ENCODE measurements at places on chromosomes 2 and 18.
A peak's percentile ranks its signal among the peaks of the same experiment; 100 is the strongest.

DNA sequence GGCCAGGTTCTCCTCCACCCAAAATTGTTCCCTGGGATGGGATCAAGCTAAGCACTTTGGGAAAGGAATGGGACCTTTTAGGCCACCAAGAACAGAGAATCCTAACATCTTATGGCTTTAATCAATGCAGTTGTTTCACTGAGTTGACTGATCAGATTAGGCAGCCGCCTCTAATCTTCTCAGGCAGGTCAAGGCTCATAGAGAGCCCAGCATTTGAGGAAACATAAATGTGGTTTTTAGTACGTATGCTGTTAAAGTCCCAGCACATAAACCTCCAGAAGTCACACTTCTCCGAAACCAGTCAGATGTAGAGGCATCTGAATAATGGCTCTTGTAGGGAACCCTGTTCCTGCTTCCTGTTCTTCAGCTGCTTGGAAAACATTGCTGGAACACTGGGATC, 99.5 kb upstream of the RMDN2 start:
- no peak for DNase-seq

DNA sequence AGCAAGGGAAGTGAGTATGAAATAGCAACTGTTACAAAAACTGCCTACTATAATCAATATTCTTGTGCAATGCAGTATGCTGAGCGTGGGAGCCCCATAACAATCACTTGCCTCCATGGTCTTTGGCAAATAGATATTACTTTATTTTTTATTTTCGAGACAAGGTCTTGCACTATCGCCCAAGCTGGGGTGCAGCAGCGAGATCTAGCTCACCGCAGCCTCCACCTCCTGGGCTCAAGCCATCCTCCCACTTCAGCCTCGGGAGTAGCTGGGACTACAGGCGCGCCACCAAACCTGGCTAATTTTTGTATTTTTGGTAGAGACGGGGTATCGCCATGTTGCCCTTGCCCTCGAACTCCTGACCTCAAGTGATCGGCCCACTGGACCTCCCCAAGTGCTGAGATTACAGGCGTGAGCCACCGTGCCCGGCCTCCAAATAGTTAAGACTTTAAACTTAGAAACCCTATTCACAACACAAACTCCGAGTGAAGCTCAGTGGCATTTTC, 1.2 kb upstream of the CCNT2 start:
- DNase-seq: no peak

DNA sequence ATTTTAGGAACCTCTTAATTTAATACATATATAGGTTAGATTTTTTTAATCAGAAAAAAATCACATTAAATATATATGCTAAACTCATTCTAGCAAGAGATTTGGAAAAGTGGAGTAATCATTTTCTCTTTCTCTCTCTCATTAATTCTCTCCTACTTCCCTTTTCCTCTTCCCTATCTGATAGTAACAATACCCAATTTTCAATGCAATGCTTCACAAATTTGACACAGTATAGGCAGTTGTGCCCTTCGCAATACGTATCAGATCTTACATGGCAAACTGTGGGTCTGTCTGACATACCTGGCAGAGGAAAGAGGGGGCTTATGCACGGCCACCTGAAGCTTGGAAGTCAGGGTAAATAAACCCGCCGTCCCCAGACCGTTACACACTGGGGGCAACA, 444.3 kb downstream of the NBAS start:
- no peak for DNase-seq

DNA sequence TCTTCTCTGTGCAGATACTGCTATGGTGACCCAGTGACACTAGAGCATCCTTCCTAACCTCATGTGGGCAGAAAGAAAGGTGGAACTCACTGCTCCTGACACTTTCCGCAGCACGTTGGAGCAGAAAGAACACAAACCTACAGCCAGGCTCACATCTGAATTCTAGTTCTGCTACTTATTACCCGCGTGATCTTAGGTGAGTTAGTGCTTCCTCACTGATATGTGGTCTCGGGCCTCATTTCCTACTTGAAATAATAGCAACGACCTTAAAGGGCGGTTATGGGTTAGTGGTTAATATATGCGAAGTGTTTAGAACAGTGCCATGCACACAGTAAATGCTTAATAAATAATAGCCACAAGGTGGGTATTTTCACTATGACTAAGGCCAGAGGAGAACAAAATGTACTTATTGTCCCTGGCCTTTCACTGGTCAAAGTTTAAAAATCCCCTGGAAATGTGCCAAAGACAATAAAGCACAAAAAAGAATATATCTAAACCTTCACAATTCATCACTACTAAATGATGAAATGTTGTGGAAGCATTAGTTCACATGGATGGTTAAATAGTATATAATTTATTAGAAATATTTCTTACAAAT, 66.6 kb downstream of the MYOM1 start:
- DNase-seq: no peak

DNA sequence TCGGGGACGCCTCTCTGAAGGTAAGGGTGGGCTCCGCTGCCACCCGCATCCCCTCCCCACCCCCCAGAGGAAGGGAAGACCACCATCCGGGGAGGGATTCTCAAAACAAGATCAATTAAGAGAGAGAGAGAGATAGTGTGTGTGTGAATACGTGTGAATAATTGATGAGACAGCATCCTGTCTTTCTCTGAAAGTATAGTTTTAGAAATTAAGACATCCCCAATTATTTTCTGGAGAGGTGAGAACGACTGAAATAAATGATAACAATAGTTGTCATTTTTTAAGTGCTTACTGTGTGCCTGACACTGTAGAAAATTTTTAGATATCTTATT, 751 bp downstream of the IL18R1 start:
- DNase-seq: no peak

GRCh38 chr18:36661999-36662398, 166.8 kb downstream of the TPGS2 start:
- no peak for DNase-seq

GRCh38 chr18:58998401-58999203, 133.9 kb downstream of the ZNF532 start:
- DNase-seq: no peak

DNA sequence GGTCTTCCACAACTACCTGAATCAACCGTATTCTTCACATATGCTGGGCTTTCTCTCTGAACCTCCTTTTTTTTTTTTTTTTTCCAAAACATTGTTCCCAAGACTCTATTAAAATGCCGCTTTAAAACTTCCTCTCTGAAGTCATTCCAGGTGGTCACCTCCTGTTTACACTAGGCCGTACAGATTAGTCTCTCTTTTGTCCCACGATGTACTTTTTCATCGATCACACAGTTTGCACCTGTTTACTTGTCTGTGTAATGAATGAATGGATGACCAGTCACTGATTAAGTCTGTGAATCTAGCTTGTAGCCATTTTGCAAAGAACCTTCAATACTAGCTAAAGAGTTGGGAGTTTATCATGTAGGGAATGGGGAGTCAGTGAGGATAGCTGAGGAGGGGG, 16.7 kb upstream of the FAM228A start:
- DNase-seq: no peak

DNA sequence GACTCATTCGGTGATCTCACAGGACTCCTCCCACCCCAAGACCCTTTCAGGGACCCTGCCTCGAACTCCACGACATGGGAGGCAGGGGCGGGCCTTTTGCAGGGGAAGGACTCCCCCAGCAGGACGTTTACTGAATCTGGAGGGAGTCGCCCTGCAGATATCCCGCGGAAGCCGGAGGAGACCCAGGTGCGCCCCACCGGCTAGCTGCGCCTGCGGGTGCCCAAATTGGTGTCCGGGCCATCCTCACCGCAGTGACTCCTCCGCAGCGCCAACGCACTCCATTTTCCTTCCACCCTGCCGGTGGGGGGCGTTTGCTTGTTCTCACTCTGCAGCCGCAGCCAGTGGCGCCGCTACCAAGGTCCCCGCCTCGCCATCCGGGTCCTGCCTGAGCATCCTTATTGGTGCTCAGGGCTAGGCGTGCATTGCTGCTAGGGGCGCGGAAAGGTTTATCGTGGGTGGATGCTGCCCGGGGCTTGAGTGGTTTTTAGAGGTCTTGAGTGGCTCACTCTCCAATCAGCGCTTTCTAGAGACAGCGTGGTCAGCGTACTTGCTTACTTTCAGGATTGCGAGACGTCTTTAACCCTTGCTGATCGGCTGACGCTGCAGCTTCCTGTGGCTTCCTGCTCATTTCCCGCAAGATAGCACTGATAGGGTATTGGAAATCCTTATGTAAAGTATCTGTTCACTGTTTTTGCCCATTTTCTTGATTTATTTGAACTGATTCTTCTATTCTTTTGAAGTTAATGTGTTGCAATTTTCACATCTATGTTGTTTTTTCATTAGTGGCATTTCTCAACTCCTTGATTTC, 81.4 kb downstream of the BIN1 start:
- DNase-seq: peak; percentile 76

GRCh38 chr2:219206328-219207133, at the start of gene ZFAND2B:
ZFAND2B (plus strand) TSS chr2:219206782; CDS start chr2:219206988, 206 bp downstream.
- peak; percentile 94 for DNase-seq

GRCh38 chr2:30355306-30355705, 91.7 kb upstream of the LCLAT1 start:
- no peak for DNase-seq

GRCh38 chr2:149653831-149654445, 66.4 kb upstream of the MMADHC start:
- DNase-seq: no peak

GRCh38 chr2:23291239-23291638, 93.7 kb upstream of the KLHL29 start:
- DNase-seq: no peak

GRCh38 chr18:29979881-29980280, 1062.7 kb downstream of the DSC3 start:
- DNase-seq: no peak

DNA sequence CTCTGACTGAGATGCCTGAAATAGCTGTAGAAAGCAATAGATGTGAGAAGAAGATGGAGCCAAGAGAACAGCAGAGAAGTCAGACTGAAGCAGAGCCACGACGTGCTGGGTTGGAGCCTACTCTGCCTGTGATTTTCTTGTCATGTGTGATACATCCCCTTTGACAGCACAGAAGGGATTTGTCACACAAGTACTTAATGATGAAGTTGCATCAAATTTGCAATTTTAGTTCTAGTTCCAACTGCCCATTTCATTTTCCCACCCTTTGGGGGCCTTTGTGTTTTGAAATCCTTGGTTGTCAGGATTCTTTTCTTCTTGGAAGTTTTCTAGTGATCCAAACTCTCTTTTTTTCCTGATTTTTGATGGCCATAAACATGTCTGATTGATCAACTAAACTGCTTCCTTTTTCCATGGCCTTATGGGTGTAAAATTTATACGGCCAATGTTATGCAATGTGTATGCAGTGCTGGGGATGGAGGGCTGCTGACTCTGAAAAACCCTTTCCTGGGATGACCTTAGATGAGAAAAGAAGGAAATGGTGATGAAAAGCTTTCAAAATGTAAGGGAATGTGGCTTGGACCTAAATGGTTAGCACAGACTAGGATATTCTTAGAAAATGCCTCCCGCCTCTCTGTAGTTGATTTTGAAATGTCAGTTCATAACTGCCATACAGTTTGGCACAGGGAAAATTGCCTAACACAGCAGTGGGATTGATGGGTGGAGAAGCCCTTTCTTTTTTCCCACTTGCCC, 9.6 kb upstream of the B3GNT2 start:
- DNase-seq: no peak

- DNase-seq: no peak
Measured at GRCh38 chr18:74831571-74832250, 234.0 kb downstream of the ZNF407 start.

DNA sequence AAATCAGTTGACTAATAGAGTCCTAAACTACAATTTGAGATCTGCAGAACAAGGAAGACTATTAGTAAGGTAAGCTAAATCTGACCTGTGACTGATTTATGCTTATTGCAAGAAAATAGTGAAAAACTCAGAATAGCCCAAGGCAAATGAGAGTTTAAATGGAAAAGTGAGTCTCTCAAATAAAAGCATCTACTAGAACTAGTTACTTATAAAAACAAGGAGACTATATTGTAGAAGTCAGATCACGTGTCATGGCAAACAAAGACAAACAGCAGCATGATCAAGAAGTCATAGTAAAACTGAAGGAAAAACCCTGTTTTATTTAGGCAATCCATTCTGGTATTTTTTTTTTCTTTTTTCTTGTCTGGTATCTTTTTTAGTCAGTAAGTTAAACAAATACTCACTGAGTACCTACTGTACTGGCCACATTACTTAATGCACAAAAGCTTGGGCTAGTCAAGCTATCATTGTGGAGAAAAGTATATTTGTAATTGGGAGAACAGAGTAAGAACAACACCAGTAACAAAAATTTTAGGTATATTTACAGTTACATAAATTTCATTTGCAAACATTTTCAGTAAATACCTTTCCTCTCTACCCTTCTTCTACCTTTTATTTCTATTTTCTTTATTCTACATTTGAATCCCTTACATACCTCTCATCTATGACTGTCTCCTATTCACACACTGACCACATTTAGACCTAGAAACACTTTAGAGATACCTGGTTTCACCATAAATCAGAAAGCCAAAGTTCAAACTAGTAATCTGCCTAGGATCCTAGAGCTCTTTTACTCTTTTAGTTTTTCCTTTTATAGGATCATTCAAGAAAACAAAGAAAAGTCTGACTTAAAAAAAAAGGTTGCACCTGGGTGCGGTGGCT, 23.7 kb downstream of the CCDC88A start:
- DNase-seq: no peak

DNA sequence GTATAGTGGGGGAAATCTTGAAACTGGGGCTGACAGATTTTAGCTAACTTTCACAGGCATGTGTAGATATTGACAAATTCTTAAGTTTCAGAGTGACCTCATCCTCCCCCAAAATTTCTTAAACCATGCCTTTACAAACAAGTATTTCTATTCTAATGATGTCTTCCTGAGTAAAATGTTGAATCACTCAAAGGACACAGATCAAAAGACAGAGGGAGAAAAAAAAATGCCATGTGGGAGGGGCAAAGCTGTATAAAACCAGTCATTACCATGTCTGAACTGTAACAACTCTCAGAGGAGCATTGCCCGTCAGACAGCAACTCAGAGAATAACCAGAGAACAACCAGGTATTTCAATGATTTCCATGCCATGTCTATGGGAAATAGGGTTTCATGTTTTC, at the start of gene SERPINB2:
SERPINB2 (plus strand) TSS at position 282 of the 400 bp plus-strand sequence. CDS start 3,740 bp downstream, outside the sequence.
- no peak for DNase-seq

GRCh38 chr2:3633982-3634595, 23.9 kb upstream of the ALLC start:
- no peak for DNase-seq

- DNase-seq: peak; percentile 28
Measured at GRCh38 chr18:12882453-12883371, 1.3 kb downstream of the PTPN2 start.

DNA sequence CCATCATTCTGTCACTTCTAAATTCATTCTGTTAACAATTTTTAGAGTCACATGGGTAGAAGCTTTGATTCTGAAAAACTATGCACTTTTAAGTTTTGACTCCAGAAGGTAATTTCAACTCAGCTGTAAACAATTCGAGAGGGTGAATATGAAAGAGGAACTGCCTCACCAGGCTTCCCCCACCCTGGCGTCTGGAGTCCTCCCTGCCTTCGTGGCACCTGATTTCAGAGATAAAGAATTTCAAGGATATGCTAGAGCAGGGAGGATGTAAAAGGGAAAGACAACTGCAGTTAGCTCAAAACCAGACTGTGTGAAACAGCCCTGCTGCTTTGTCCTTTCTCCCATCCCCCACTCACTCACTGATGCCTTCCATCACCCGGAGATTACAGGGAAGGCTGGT, 40.7 kb downstream of the ONECUT2 start:
- DNase-seq: no peak

All from CD4-positive, alpha-beta T cell treated with Interleukin-17A for 1 hour (primary cell).